HT1080 (cell line): ENCODE measurements at places on chromosomes 11 and 22.

DNA sequence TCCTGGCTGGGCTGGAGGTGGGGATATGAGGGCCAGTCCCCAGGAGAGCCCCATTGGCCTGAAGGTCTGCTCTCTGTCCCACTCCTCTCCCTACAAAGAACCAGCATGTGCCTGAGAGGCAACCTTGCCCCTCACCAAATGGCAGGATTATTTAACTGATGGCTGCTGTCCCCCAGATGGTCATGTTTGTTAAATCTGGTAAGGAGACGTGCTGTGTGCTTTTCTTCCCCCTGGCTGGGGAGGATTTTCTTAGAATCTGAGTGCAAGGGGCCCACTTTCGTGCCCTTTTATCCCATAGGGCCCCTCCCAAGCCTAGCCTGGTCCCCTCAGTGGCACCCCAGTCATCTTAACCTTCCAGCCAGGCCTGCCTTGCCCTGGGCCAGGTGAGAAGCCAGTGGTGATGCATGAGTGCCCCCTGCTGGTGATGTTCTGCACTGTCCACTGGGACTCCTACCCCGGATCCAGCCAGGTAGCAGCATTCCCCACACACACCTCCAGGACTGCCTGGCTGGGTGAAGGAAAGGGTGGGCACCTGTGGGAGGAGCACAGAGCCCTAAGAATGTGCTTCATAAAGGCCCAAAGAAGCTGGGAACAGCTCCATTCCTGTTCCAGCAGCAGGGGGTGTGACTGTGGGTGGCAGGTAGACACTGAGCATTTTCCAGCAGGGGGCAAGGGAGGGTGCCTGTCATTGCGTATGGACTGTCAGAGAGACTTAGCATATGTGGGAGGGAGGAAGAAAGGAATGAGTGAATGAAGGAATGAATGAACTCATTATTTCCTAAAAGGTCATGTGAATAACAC, 28.9 kb downstream of the MFNG start:
- DNase-seq: peak; percentile 68

DNA sequence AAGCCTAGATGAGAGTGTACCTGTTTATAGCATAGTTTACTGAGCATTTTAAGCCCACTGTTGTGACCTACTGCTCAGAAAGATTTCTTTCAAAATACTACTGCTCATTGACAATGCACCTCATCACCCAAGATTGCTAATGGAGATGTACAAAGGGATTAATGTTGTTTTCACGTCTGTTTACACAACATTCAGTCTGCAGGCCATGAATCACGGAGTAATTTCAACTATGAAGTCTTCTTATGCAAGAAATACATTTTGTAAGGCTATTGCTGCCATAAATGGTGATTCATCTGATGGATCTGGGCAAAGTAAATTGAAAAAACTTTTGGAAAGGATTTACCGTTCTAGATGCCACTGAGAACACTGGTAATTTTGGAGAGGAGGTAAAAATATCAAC, 112.9 kb downstream of the KIF18A start:
- no peak for DNase-seq

GRCh38 chr22:47474895-47475294, 712.4 kb downstream of the TBC1D22A start:
- no peak for DNase-seq

DNA sequence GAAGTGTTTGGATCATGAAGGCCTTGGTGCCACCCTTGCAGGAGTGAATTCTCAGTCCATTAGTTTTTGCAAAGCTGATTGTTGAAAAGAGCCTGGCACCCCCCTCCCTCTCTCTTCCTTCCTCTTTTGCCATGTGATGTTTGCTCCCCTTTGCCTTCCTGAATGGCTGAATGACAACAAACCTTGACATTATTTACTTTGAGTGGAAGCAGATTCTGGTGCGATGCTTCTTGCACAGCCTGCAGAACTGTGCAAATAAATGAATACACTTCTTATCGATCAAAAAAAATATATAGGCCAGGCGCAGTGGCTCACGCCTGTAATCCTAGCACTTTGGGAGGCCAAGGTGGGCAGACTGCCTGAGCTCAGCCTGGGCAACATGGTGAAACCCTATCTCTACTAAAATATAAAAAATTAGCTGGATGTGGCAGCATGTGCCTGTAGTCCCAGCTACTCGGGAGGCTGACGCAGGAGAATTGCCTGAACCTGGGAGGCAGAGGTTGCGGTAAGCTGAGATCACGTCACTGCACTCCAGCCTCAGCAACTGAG, 2.0 kb upstream of the NARS2 start:
- DNase-seq: no peak

DNA sequence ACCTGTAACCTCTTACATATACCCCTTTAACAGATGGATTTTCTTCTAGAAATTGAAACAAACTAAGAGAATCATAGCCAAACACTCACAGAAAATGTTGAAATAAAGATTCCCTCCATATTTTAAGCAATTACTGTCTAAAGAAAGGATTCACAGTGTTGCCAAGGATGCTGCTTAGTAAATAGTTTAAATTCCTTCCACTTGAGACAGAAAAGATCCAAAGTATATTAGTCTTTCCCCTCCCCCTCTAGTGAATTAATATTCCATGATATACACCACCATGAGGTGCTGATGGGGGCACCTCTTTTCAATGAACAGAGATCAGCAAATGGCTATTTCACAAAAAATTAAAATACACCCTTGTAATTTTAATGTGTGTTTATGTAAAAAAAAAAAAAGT, 186.8 kb downstream of the SOX6 start:
- DNase-seq: no peak

- DNase-seq: no peak
These were observed 56.9 kb upstream of the CSNK2A3 start for GRCh38 chr11:11409901-11410300.

- DNase-seq: no peak
These were observed 16.8 kb downstream of the PRDM11 start for GRCh38 chr11:45162916-45163879.

- DNase-seq: peak; percentile 53
These were observed 23.4 kb upstream of the MPPED1 start for GRCh38 chr22:43388420-43388851.

DNA sequence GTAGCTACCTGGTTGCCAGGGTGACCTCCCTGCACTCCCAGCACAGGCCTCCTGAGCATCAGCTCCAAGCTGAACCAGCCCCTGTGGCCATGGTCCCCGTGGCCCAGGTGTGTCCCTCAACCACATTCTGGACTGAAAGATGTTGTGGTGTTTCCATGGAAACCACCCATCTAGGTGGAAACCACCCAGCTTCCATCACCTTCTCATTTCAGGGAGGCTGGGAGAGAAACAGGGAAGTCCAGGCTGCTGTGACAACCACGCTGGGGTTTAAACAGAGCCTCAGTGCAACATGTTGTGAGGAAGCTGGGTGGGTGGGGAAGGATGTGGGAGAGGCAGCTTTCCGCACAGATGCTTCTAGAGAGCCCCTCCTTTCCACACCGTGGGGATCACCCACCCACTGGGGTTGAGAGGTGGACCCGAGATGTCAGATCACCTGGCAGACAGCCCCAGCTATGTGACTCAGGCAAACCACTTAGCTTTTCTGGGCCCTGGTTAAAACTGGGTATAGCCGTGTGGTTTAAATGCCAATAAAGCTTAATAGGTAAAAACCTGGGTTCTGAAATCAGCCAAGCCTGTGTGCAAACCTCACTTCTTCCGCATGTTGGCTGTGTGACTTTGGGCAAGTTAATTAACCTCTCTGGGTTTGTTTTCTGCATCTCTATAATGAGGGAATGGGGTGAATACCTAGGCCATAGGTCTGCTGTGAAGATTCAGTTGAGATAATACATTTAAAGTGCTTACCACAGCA, 46.4 kb downstream of the CD82 start:
- no peak for DNase-seq

DNA sequence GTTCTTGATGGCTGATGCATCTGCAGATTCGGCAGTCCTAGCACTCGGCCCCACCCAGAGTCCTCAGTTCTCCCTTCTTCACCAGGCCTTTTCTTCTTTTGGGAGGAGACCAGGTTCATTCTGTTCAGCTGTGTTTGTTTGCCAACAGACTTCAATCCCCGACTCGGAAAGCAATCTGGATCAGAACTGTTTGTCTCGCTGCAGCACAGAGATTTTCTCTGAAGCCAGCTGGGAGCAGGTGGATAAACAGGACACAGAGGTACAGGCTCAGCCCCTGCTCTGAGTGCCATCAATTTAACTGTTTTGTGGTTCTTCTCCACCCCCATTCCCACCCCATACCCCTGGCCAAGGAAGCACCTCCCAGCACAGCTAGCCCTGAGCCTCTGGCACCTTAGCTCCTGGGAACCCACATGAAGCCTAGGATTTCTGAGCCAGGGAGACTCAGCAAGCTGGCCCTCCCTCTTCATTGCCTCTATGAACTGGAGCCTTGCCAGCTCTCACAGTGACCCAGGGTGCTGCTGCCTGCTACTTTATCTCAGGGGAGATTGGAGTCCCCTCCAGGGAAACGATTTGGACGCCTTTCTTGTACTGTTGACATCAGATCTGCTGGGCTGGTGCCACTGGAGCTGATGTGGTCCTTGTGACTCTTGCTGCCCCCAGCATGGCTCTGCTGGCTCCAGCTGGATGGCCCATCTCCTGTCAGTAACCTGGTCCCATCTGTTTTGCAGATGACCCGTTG, 58.2 kb upstream of the HORMAD2 start:
- no peak for DNase-seq

DNA sequence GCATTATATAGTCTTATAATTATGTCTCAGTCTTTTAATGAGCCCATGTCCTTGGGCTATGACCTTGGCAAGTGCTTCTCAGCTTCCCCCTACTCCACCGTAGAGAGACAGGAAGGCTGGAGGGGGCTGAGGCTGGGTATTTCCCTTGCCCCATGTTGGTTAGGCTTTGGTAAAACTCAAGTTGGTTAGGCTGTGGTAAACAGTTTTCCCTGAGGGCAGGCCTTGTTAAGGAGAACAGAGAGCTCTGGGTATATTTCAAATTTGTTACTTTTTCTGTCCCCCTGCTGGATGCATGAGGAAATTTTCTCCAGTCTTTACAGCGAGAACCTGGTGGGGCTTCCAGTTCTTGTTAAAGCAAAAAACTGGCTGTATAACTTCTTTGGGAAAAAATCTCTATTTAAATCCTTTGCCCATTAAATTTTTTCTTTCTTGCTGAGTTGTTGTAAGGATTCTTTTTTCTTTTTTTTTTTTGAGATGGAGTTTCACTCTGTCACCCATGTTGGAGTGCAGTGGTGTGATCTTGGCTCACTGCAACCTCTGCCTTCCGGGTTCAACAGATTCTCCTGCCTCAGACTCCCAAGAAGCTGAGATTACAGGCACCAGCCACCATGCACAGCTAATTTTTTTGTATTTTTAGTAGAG, 12.2 kb upstream of the DCHS1 start:
- peak; percentile 39 for DNase-seq

- DNase-seq: peak; percentile 78
These were observed 103.2 kb upstream of the ANO3 start for GRCh38 chr11:26228778-26229177.

GRCh38 chr11:58914821-58915543, 24.3 kb upstream of the GLYATL1 start:
- DNase-seq: peak; percentile 78

GRCh38 chr11:27934830-27935145, 173.2 kb downstream of the KIF18A start:
- DNase-seq: peak; percentile 96

GRCh38 chr11:88115828-88116755, 59.2 kb downstream of the RAB38 start:
- no peak for DNase-seq

DNA sequence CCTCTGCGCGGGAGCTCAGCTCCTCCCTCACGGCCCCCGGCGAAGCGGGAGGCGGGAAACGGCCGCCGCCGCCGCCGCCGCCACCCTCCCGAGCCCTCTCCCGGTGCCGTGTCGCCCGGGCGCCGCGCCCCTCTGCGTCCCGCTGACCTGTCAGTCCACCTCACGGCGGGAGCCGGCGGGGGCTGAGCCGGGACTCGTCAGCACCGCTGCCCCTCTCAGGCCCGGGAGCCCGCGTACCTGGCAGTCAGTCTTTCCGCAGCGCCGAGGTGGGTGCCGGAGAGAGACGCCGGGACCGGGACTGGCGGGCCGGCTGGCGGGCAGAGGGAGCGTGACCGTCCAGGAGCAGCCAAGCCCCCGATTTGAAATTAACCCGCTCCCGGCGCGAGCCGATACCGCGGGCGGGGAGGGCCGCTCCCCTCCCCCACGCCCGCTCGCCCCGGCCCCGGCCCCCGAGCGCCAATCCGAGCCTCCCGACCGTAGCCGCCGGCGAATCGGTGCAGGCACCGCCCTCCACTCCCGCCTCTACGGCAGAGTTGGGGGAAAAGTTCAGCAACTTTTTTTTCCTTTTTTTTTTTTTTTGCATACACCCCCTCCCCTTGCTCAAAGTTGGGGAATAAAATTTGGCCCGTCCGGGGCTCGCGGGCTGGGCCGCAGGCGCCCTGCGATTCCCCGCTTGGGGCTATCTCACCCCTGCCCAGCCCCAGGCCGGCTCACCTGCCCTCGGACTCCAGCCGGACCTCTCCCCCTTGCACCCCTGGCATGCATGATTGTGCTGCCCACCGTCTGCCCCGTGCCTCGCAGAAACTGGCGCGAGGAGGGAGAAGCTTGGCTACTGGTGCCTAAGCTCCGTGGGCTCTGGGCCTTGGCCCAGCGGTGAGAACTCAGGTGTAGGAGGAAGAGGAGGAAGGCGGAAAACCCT, 774 bp upstream of the E2F8 start:
- no peak for DNase-seq

DNA sequence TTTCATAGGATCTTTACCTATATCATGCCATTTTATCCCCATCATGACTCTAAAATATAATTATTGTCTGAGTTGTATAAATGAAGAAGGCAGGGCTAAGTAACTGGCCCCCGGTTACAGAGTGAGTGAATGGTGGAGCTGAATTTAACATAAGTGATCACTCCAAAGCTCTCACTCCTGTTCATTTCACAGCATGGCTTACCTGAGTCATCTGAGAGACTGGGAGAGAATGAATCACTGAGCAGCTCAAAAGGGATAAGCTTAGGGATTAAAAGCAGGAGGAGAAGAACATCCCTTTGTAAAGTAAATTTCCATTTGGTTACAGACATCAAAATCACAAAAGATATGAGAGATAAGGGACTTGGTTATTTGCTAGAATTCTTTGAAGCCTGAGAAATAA, 294.0 kb upstream of the CTSC start:
- DNase-seq: peak; percentile 64

DNA sequence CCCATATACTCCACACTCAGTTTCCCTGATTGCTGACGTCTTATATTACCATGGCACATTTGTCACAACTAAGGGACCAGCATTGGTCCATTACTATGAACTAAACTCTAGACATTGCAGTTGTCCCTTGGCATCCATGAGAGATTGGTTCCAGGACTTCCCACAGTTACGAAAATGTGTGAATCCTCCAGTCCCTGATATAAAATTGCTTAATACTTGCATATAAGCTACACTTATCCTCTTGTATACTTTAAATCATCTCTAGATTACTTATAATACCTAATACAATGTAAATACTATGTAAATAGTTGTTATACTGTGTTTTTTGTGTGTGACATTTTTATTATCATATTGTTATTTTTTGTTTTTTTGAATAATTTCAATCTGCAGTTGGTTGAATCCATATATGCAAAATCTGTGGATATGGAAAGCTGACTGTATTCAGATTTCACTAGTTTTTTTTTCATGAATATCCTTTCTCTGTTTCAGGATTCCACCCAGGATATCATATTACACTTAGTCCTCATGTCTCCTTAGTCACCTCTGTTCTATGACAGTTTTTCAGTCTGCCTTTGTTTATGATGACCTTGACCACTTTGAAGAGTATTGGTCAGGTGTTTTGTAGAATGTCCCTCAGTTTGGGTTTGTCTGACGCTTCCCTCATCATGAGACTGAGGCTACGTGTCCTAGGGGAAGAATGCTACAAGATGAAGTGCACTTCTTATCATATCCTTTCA, 55.3 kb downstream of the INSC start:
- DNase-seq: peak; percentile 65

- no peak for DNase-seq
These were observed 13.0 kb downstream of the TRIM5 start for GRCh38 chr11:5671831-5672230.
